ENCODE measurements at places on chromosomes 2 and 18.

DNA sequence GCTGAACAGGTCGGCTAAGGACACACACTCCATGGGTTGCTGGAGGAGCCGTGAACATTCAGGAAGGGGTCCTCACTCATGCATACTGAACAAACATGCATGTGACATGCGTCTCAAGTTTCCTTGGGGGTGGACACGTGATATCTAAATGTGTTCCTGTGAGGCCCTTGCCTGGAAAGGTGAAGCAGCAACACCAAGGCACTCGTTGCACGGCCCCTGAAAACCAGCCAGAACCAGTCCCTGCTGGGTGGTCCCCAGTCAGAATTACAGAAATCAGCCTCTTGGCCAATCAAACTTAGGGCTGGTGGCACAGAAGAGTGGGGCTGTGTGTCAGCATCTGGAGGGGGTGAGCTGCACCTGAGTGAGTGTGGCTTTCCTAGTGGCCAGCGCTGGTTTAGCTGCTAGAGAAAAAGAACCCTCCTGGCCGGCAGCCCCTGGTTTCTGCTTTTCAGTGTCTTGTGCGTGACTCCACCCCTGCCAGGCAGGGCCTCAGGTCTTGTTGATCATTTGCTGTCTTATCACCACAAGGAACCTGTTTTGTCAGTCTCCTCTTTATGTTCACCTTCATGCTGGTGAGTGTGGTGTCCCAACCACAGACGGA is 3.2 kb upstream of the AQP12B start:
- DNase-seq, result peak; percentile 55

DNA sequence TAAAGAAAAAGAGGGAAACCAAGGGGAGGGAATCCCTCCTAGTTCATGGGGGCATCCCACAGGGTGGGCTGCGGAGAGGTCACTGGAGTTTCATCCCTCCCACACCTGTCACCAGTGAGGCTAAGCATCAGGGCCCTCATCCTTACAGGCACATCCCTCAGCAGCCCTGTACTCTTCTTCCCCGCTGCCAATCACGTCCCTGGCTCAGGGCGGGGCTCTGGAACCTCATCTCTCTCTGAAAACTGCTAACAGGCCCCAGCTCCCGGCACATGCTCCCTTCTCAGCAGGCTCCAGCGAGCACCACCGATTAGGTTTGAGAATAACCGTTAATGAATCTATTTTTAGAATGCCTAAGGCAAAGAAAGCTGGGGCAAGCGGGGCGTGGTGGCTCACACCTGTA is 13.0 kb downstream of the UXS1 start:
- no peak for DNase-seq

DNA sequence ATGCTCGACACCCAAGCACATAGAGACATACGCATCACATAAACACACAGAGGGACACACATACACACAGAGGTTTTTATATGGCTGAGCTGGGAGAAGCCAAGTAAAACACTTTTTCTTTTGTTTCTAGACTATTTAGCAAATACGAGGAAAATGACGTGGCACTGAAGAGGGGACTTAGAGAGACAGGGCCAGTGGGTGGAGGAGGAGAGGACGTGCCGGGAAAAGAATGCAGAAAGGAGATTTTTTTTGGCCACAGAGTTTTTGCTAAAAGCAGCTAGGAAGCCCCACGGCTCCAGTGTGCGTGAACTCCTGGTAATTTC is 168.5 kb upstream of the KLF7 start:
- no peak for DNase-seq

DNA sequence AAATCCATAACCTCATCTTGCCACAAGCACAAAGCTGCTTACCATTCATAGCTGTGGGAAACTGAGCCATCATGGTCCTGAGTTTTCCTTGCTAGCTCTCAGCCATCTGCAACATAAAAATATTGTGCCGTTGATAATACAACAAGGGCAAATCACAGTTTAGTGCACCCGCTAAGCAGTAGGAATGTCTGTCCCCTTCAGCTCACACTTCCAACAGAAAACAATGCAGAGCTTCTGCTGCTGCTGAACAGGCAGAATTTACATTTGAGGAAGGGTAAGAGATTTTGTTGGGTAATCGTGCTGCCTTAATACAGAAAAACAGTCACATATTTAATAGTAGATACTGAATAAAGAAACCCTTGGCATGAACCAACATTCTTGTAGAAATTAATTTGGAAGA is 32.3 kb downstream of the ITSN2 start:
- DNase-seq, result no peak

DNA sequence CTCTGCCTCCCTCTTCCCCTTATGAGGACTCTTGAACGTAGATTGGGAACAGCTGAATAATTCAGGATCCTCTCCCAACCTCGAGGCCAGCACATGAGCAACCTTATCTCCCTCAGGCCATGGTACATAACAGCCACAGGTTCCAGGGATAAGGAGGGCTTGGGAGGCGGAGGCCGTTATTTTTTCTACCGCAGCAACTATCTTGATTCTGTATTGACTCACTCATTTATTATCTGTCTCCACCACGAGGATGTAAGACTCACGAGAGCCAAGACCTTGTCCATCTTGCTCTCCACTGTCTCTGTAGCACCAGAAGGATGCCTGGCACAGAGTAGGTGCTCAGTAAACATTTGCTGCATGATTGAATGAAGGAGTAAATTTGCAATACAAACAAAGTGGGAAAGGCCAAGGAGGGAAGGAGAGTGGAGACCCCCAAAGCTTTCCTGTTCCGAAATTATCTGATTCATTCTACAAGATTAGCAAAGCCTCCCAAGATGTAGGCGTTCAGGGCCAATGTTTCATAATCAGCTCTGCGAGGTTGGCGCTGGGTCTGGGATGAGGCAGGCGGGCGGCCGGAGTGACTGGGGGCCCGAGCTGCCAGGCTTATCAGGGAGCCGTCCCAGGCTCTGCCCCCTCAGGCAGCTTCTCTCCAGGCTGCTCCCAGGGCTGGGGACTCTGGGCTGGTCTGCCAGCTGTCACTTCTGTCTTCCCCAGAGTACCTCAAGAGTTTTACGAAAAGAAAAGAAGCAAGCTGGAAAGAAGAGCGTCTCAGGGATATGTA is 31.6 kb downstream of the INPP5D start:
- DNase-seq, result no peak

GRCh38 chr18:11817229-11817628 is 34.0 kb upstream of the CHMP1B start:
- DNase-seq, result no peak

- no peak for DNase-seq
Measured at GRCh38 chr2:150101947-150102346, 385.5 kb downstream of the RND3 start.

DNA sequence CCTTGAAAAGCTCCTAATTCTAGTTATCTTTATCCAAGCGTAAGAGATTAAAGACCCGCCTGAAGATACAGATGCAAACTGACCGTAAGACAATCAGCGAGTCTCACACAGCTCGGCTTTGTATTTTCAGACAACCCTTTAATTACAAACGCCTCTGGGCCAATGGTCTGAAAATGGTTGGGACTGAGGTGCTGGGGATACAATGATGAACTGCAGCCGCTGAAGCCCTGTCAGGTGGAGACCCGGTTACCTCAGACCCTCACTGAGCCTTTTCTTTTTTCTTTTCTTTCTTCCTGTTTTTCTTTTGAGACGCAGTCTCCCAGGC is 715 bp upstream of the CFAP36 start:
- no peak for DNase-seq
